Globus pallidus (tissue), 1 donor: ENCODE measurements at places on chromosomes 16 and 17.

DNA sequence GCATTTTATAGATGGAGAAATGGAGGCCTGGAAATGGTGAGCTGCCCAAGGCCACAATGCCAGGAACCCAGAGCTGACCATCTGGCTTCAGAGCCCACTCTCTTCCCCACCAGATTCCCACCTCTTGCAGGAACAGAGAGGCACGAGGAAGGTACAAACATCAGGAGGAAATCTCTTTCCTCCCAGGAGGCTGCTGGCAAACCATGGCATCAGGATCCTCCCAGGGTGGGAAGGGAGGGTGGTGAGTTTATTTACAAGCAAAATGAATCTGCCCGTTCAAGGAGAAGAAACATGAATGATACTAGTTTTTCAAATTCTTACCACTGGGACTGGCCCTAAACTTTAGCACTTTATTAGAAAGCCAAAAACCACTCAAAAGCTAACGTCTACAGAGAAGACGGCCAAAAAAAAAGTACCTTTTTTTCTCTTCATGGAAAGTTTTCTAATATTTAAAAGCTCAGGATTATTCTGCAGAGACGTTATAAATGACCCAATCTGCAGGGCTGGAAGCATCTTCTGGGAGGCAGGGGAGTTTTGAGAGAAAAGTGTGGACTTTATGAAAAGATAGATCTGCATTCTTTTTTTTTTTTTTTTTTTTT is 79.1 kb downstream of the NXN start:
- DNase-seq = no peak

GRCh38 chr16:10577305-10578202 is 2.8 kb downstream of the EMP2 start:
- no peak for DNase-seq

DNA sequence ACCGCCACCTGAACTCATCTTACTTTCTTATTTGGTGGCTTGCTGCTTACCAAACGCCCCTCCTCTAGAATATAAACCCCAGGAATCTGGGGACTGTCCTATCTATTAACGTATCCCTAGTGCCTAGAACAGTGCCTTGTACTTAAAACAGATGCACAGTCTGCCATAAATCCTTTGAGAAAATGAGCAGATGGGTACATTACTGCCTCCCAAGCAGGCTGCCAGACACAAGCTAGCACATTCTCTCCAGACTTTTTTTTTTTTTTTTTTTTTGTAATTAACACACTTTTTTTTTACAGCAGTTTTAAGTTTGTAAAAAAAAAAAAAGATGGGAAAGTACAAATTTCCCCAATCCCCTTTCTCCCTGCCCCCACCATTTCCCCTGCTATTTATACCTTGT is 57.3 kb upstream of the RPL38 start:
- DNase-seq = no peak

DNA sequence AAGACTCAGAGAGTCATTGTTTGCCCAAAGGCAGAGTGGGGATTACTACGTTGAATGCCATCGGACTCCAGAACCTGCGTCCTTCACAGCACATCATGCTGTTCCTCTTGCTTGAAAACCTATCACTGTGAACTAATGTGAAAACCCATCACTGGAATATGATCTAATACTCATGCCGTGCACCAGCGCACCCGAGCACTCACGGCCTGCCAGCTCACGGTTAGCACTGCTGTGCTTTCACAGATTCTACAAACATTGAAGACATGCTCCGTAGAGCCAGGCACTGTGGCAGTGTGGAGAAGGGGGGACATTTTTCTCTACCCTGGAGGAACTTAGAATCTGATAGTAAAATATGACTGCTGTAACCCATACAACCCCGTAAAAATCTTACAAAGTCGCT is 350.4 kb downstream of the C16orf95 start:
- DNase-seq = no peak

GRCh38 chr16:10165643-10166042 is 16.6 kb downstream of the GRIN2A start:
- no peak for DNase-seq
